Ovary (tissue), 10 donors: ENCODE measurements at places on chromosomes 16 and 17. TPM values are rescaled to one million over a fixed set of nuclear protein-coding genes. Genes with fewer than 3 reads are reported as not detected.

Gene CEP112
- total RNA-seq: 16.9 TPM

Gene PTX4
- not detected for total RNA-seq

Gene SPATA33
- 6.4 TPM for total RNA-seq

Gene CNTNAP1
- 13.5 TPM for total RNA-seq

Gene CES1
- total RNA-seq: 39.3 TPM

Gene C1QL1
- 1.3 TPM for total RNA-seq

Gene SLC9A5
- total RNA-seq: 3.1 TPM

Gene C16orf89
- not detected for total RNA-seq

Gene RPAIN
- 46.7 TPM for total RNA-seq

Gene NUTF2
- total RNA-seq: 55.6 TPM

GRCh38 chr16:48592839-48593429, 17.0 kb downstream of the N4BP1 start:
- H3K27me3 ChIP-seq: no peaks in the 10 kb centered on the region
- H3K27ac ChIP-seq: no peak overlapping the region
- H3K4me1 ChIP-seq: peaks cover 12% of the 10 kb centered on the region
- no peaks in the 10 kb centered on the region for H3K36me3 ChIP-seq
- no peak overlapping the region for H3K4me3 ChIP-seq
- DNase-seq: no peak

DNA sequence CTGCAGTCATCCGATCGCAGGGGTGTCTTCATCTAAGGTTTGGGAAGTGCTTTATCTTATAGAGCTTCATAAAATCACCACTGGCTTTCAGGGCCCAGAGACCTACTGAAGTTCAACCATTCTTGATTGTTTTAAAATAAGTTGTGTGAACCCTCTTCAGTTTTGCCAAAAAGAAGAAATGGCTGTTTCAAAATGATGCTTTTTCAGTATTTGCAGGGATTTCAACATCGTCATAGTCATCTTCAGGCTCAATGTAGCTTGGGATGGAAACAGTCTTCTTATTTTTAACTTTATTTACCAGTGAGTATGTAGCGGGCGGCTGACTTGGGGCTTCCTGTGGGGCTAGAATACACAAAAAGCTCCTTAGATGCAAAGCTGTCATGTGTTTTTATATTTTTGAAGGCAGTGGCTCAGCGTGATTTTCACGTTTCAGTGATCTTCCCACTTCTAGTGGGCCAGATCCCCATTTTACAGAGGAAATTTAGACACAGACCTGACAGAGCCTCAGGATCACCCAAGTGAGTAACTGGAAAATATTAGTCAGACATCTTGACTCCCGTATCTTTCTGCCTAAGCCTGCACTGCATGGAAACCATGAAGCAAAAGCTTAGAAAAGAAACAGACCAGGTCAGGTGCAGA, 19.1 kb upstream of the ZNF594 start:
- H3K4me3 ChIP-seq: no peak overlapping the region
- no peak overlapping the region for H3K27ac ChIP-seq
- H3K36me3 ChIP-seq: no peaks in the 10 kb centered on the region

DNA sequence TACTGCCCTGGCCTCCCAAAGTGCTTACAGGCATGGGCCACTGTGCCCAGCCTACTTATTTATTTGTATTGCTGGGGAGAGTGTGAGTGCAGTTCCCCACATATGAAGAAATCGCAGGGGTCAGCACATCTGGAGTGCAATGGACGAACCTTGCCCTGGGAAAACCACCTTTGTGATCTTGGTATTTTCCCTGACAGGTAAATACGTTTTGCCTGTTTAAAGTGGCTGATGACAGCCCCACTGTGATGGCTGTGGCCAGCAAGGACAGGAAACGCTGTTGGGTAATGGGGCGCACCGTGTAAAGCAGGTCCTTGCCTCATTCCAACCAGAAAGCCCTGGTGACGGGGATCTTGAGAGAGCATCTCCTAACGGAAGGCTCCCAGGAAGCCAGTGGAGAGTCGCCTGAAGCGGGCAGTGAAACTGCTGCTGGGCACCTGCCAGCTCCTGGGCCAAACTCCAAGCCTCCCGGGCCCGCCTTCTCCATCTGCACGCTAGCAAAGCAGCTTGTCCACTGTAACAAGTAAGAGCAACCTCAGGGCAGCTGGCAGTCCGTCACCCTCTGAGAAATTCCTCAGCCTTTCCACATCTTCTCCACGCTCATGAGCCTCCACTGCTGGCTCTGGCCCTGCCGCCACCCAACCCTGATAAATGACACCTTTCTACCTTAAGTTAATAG, 17.5 kb downstream of the EMC8 start:
- no peaks in the 10 kb centered on the region for H3K4me1 ChIP-seq
- DNase-seq: peak; percentile 41
- no peak overlapping the region for H3K4me3 ChIP-seq
- H3K36me3 ChIP-seq: no peaks in the 10 kb centered on the region
- H3K27ac ChIP-seq: no peak overlapping the region

- H3K36me3 ChIP-seq: no peaks in the 10 kb centered on the region
- peak overlapping the region; percentile 27 for H3K27ac ChIP-seq
- H3K4me1 ChIP-seq: peaks cover 5% of the 10 kb centered on the region
- peak; percentile 80 for DNase-seq
Measured at GRCh38 chr16:15822957-15823356, 33.9 kb downstream of the MYH11 start.

DNA sequence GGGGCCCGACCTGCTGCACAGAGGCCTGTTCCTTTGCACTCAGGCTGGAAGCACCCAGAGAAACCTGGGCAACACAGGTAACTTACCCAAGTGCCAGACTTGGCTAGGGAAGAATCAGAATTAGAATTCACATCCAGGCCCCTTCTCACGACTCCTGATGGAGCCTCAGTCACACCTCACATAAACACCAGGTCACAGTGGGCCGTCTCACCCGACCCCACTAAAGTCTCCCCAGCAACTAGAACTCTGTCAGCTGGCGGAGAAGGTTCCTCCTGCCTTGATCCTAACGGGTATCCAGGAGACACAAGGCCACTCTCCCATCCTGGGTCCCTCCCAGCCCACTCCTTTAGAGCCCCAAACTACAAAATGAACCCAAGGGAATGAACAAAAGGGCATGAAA, 6.4 kb downstream of the TK2 start:
- no peaks in the 10 kb centered on the region for H3K4me1 ChIP-seq
- no peak for DNase-seq
- H3K36me3 ChIP-seq: no peaks in the 10 kb centered on the region
- no peak overlapping the region for H3K4me3 ChIP-seq
- no peak overlapping the region for H3K27ac ChIP-seq

GRCh38 chr16:48318630-48319029, 66.6 kb downstream of the SIAH1 start:
- H3K27me3 ChIP-seq: no peaks in the 10 kb centered on the region
- no peaks in the 10 kb centered on the region for H3K4me1 ChIP-seq
- no peak for DNase-seq
- H3K4me3 ChIP-seq: no peak overlapping the region

DNA sequence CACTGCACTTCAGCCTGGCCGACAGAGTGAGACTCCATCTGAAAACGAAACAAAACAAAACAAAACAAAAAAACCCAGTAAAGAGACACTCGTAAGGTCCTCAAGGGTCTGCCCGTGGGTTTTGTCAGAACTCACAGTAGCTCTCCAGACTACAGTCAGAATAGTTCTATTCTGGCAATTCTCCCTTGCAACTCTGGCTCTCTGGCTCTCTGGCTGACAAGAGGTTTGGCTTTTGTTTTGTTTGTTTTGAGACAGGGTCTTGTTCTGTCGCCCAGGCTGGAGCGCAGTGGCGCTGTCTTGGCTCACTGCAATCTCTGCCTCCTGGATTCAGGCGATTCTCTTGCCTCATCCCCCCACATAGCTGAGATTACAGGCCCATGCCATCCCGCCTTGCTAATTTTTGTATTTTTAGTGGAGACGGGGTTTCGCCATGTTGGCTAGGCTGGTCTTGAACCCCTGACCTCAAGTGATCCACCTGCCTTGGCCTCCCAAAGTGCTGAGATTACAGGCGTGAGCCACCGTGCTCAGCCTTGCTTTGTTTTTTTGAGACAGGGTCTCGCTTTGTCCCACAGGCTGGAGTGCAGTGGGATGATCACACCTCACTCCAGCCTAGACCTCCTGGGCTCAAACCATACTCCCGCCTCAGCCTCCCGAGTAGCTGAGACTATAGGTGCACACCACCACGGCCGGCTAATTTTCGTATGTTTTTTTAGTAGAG, 20.5 kb upstream of the CHP2 start:
- no peak for DNase-seq
- no peaks in the 10 kb centered on the region for H3K36me3 ChIP-seq
- H3K4me1 ChIP-seq: no peaks in the 10 kb centered on the region
- H3K27ac ChIP-seq: no peak overlapping the region
- no peak overlapping the region for H3K4me3 ChIP-seq
- no peaks in the 10 kb centered on the region for H3K27me3 ChIP-seq

GRCh38 chr17:52105591-52105990, 52.9 kb downstream of the CA10 start:
- no peak overlapping the region for H3K27ac ChIP-seq
- peaks cover 4% of the 10 kb centered on the region for H3K4me1 ChIP-seq
- H3K27me3 ChIP-seq: no peaks in the 10 kb centered on the region
- H3K36me3 ChIP-seq: no peaks in the 10 kb centered on the region
- no peak for DNase-seq

- no peak overlapping the region for H3K27ac ChIP-seq
- peak overlapping the region; percentile 75 for H3K4me3 ChIP-seq
- H3K27me3 ChIP-seq: no peaks in the 10 kb centered on the region
- no peaks in the 10 kb centered on the region for H3K36me3 ChIP-seq
- DNase-seq: no peak
Measured at GRCh38 chr17:75526555-75527270, 1.2 kb downstream of the LLGL2 start.

GRCh38 chr17:6473128-6473767, 29.0 kb downstream of the PIMREG start:
- H3K4me1 ChIP-seq: peaks cover 11% of the 10 kb centered on the region
- no peak overlapping the region for H3K27ac ChIP-seq
- DNase-seq: peak; percentile 90
- no peak overlapping the region for H3K4me3 ChIP-seq
- no peaks in the 10 kb centered on the region for H3K27me3 ChIP-seq
